MCF 10A (cell line): ENCODE measurements at places on chromosomes 11 and 22. TPM values are rescaled to one million over a fixed set of nuclear protein-coding genes. Genes with fewer than 3 reads are reported as not detected.

SWAP70 gene
- total RNA-seq: 13.0 and 24.2 TPM in 2 replicates

OR8G1 gene
- not detected in 2 replicates for total RNA-seq

TMPRSS4 gene
- not detected in 2 replicates for total RNA-seq

PVALB gene
- not detected in 2 replicates for total RNA-seq

DNA sequence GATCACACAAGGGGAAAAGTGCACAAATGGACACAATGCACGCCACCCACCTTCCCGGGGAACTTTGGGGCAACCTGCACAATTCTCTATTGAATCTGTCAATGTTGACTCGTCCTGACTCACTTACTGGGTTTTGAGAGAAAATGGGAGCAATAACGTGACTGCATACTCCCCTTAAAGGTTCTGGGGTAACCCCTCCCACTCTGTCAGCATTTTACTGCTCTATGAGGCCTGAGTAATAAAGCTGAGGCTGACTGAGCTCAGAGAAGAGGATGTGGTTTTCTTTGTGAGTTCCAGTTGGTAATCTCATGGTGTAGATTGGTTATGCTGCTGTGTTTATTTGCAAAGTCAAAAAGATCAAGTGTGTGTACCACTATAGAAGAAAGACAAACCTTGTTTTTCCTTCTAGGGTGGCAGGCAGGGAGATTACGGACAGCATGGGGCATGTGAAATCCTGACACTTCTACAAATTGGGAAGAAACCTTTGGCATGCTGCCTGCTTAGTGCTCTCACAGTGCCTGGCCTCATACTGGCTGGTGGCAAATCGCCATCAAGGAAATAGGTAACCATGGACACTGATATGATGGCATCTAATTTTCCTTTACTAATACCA is 16.1 kb upstream of the APOA1 start:
- DNase-seq: peak; percentile 50

DNA sequence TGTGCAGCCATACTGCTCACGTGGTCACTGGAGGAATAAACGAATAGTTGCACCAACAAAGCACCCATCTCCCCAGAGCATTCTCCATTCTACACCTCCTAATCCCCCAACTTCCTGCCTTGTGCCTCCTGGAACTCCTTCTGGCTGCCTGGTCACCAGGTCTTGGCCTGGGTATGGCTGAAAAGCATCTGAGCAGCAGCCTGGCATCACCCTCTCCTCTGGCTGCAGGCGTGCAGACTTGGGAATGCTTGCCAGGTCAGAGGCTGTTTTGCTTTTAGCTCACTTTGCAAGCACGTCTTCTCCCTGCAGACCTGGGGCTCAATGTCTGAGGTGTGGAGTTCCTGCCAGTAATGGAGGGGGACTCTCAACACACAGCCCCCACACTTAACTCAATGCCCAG is 33.3 kb upstream of the KCNJ11 start:
- DNase-seq: no peak

- DNase-seq: peak; percentile 78
Measured at GRCh38 chr11:122100037-122100755, 15.8 kb downstream of the BLID start.

GRCh38 chr11:39683951-39684554 is 1775.4 kb downstream of the LRRC4C start:
- DNase-seq: no peak
